ENCODE measurements at places on chromosomes 3 and 15.

GRCh38 chr15:58258501-58259292 lies 120.5 kb downstream of the AQP9 start:
- DNase-seq: no peak

DNA sequence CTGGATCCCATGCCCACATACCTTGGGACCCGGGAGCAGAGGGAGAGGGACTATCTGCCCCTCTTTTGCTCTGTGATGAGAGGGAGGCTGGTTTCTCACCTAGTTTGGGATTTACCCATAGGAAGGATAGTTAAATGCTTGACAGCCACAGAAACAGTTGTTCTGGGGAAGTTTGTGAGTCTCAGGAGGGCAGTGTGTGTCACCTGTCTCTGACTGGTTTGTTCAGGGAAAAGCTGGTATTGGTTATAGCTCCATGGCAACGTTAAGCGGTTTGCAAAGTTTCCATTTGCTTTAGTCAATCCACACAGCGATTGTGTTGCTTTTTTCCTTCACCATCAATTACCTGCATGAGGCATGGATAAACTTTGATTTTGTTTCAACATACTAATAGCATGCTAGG lies 3.7 kb upstream of the TMED3 start:
- no peak for DNase-seq

- DNase-seq: no peak
Observed at GRCh38 chr15:92146511-92147150, 247.1 kb upstream of the ST8SIA2 start.

- no peak for DNase-seq
Observed at GRCh38 chr3:65762235-65762580, 276.5 kb downstream of the MAGI1 start.

DNA sequence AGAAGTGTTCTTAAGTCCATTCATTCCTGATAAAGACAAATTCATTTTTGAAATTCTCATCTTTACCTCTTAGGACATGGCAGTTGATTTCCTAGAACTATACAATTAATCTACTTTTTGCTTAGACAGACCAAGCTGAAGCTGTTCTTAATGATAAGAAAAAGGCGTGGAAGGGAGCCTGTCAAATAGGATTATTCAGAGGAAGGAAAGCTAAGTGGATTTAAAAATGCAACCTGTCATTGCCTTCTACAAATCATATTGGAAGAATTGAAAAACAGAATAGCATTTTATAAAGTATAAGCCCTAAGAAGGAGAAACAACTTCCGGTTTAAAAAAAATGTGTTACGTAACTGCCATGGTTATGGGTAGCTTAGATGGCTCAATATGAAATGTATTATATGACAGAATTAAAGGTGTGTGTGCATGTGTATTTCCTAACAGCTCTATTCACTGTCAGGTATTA lies 81.2 kb upstream of the RAP2B start:
- DNase-seq: no peak
